ENCODE measurements at places on chromosomes 1 and 21.

GRCh38 chr1:221316491-221317056 is 425.3 kb downstream of the DUSP10 start:
- DNase-seq = no peak

DNA sequence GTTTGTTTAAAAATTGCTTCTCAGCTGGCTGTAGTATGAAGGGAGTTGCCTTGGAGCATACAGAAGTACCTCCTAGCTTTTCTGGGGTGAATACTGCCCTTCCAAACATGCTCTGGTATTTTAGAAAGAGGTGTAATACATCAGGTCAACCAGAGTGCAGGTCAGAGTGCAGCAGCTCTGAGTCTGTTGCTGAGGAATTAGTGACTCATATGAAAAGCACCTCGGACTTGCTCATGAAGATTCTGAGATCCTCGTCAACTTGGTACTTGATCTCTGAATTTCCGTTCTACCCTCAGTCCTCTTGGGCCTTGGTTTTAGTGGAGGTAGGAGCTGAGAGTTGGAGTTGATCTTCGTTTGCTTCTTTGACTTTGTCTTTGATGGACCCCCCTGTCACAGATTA is 67.3 kb downstream of the NOS1AP start:
- DNase-seq = no peak

- DNase-seq = no peak
These were observed 8.0 kb upstream of the TMEM61 start for GRCh38 chr1:54972436-54972835.

DNA sequence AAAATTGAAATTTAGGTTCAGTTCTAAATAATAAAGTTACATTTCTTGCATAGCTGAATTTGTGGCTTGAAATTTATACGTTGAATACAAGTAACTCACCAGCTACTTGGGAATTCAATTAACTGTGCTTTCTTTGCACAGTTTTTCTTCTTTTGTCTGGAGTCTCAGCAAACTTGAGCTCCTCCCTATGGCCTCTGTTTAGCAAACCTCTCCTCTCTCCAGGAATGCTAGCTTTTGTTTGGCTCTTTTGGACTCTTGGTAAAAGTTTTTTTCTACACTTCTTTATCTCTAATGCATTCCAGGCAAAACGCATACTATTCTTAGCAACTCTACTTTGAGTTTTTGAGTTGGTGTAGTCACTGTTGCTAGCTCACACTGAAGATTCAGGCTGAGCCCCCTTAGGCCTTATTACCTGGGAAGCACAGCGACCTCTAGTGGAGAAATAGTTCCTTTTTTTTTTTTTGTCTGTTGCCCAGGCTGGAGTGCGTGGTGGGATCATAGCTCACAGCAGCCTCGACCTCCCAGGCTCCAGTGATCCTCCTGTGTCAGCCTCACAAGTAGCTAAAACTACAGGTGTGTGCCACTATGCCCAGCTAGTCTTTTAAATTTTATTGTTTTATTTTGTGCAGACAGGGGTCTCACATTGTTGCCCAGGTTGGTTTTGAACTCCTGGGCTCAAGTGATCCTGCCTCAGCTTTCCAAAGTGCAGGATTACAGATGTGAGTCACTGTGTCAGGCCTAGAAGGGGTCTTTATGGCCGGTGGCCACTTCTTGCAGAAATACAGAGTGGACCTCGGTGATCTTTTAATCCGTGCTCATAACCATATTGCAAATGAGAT is 61.7 kb downstream of the CASQ2 start:
- peak; percentile 6 for DNase-seq

- DNase-seq = no peak
These were observed 412.2 kb downstream of the MATN1 start for GRCh38 chr1:30310966-30311742.

DNA sequence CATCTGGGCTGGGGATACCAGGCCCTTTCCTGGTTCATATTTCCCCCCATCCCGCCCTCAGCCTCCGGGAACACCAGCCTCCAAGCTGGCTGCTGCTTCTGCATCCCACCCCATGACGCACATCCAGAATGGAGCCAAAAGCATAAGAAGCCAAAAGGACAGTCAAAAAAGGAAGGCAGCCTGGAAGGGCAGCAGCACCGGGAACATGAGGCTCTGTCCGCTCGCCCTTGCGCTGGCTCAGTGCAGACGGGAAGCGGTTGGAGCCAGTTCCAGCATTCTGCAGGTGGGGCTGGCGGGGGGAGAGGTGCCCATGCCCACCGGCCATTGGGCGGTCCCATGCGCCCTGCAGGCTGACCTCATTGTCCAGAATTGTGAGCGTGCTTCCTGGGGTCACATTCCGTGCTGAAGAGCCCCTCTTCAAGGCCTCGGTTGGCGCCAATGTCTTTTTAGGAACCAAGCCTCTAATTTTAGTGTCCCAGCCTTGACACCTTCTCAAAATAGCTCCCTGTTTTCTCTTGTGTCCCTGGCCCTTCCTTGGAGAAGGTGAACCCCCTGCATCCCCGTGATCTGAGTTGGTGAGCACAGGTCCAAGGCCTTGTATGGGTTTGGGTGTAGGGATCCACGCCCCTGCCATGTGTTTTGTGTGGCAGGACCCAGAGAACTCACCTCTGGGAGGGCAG is 28.4 kb upstream of the NPPB start:
- no peak for DNase-seq

DNA sequence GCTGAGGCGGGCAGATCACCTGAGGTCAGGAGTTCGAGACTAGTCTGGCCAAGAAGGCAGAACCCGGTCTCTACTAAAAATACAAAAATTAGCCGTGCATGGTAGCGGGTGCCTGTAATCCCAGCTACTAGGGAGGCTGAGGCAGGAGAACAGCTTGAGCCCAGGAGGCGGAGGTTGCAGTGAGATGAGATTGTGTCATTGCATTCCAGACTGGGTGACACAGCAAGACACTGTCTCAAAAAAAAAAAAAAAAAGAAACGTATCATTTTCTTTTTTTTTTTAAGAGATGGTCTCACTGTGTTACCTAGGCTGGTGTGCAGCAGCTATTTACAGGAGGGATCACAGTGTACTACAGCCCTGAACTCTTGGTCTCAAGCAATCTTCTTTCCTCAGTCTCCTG is 47.3 kb downstream of the ITGB3BP start:
- DNase-seq = no peak

GRCh38 chr1:78142736-78143135 is 97.0 kb downstream of the GIPC2 start:
- DNase-seq = no peak

DNA sequence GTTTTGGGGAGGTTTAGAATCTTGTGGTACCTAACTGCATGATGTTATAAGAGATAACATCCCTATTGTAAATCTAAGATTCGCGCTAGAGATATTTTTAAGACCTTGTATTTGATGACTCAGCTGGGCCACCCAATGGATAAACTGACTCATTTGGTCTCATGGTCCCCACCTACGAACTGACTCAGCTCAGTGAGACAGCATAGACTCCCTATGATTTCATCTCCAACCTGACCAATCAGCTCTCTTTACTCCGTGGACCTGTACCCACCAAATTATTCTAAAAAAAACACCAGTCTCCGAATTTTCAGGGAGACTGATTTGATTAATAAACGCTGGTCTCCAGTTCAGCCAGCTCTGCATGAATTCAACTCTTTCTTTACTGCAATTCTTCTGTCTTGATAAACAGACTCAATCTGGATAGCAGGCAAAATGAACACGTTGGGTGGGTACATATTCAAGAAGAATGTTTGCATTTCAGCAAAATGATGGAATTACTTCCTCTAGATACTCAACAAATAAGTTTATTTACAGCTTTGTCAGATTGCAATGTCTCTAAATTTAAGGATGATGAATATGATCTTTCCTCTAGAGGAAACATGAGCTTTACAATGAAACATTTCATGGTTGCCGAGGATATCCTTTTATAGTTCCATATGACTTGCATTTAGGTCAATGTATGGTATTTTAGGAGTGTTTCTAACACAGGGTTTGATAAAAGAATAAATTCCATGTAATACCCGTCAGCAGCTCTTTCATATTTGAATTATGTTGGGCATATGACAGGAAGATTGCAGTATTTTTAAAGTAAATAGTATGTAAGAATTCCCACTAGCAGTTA is 516.6 kb upstream of the RGS18 start:
- DNase-seq = no peak

DNA sequence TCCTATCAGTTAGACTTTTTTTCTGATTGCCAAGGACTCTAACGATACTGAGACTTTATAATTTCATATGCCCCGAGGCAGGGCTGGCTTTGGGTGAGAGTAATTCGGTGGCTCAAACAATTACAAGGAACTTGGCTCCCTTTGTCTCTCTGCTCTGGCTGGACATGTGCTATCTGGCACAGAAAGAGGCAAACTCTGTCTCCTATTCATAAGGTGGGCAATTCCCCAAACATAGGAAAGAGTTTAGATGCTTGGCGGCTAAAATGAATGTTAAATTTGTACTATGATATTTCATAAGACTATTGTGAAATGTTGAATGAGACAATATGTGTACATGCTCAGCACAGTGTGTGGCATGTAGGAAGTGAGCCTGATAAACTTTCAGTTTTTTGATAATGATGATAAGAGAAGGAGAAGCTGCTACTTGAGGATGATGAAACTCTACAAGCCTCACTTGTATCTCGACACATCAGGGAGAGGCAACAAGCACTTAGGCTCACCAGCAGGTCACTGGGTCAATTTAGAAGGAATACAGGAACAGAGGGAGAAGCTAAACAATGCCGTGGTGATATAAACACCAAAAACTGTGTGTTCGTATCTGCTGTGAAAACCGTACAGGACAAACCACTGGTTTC is 12.6 kb upstream of the NTPCR start:
- no peak for DNase-seq

DNA sequence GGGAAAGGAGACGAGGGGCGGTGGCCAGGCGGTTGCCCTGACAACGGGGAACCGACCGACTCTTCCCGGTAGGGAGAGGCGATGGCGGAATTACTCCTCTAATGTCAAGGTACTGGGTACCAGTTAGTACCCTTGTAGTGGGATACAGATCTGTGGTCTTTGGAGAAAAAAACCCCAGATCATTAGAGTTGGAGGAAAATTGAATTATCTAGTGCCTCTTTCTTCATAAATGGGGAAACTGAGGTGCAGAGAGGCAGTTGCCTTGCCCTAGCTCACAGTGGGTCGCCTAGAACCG is 545 bp upstream of the PEF1 start:
- DNase-seq = no peak

GRCh38 chr1:153763365-153764225 is 11.6 kb upstream of the SLC27A3 start:
- DNase-seq = no peak
